Fibroblast of villous mesenchyme (primary cell): ENCODE measurements at places on chromosomes 16 and 17.

- no peak for DNase-seq
These were observed 32.6 kb upstream of the RPL38 start for GRCh38 chr17:74170924-74171323.

DNA sequence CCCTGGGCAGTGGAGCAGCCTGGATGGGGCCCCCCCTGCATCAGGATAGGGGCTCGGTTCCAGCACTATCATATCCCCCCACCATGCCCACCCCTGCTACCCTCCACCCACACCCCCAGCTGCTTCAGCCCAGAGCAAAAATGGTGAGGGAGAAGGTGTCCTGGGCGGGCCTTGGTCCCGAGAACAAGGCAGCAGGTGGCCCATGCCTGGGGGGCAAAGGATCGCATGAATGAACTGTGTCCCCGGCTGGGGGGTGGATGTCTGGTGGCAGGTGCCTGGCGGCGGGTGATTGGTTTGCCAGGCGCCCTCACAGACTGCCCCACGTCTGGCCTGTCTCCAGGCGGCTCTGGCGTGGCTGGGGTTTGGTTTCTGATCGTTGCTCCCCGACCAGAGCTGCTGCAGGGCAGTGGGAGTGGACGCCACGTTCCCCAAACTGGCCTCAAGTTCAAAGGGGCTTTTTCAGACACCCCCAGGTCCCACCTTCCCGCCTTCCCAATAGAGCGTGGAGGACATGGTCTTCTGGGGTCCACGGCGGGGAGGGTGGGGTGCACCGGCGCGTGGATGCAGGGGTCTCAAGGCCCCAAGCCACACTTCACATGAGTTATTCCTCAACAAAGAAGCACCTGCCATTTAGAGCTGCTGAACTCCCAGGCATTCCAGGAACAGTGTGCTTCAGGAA, 12.6 kb downstream of the UTS2R start:
- no peak for DNase-seq

DNA sequence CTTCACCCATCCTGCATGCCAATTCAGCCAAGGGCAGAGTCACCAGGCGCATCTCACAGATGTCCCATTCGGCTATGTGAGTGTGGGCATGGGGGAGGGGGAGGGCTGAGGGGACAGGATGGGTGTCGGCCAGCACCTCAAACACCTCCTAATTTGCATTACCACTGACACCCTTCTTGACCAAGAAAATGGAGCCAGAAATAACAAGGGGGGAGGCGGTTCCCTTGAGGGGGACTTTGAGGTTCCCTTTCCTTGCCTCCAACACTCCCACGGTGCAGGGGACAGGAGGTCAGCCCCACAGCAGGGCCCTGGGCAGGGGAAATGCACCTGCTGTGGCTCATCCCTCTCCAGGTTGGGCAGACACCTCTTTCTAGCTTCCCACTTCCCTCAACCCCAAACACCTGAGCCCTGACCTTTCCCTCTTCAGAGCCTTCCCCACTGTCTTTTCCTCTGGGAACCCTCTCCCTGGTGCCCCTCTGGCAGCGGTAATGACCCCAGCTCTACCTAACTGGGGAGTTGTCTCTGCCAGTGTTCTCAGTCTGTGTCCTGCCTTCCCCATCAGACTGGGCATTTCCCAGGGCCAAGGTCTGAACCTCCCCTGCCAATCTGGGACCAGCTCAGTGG, 18.2 kb upstream of the TBX21 start:
- no peak for DNase-seq

DNA sequence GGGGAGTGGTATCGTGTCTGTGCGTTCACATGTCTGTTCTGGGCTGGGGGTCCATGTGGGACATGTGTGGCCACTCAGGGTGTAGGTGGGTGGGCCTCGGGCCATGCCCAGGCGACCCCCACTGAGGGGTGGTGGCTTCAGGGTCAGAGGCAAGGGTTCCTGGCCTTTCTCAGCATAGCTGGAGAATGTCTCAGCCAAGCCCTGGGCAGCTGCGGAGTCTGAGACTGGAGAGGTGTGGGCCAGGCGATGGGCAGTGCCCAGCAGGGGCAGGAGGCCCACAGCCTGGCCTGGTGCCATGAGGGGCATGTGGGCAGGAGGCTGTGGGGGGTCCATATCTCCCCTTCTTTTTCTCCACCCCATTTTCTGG, 1.2 kb downstream of the FSCN2 start:
- no peak for DNase-seq

GRCh38 chr16:78684655-78685375, 585.4 kb downstream of the WWOX start:
- DNase-seq, result peak; percentile 71

GRCh38 chr16:68644296-68644695, 814 bp upstream of the CDH3 start:
- DNase-seq, result no peak

GRCh38 chr17:70110443-70110880, 35.4 kb downstream of the KCNJ16 start:
- peak; percentile 3 for DNase-seq

DNA sequence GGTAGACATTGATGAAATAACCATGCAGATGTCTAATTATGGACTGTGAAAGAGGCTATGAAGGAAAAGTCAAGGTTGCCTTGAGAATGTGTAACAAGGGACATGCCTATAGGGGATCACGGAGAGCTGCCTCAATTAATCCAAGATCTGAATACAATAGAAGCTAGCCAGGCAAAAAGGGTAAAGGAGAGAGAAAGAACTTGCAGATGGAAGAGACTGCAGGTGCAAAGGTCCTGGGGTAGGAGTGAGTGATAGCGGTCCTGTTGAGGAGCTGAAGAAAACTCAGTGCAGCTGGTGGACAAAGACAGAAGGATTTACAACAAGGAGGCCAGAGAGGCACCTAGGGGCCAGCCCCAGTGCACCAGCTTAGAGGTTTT, 15.9 kb upstream of the TNS4 start:
- no peak for DNase-seq

- no peak for DNase-seq
These were observed 40.5 kb downstream of the ATP2C2 start for GRCh38 chr16:84408856-84409255.

DNA sequence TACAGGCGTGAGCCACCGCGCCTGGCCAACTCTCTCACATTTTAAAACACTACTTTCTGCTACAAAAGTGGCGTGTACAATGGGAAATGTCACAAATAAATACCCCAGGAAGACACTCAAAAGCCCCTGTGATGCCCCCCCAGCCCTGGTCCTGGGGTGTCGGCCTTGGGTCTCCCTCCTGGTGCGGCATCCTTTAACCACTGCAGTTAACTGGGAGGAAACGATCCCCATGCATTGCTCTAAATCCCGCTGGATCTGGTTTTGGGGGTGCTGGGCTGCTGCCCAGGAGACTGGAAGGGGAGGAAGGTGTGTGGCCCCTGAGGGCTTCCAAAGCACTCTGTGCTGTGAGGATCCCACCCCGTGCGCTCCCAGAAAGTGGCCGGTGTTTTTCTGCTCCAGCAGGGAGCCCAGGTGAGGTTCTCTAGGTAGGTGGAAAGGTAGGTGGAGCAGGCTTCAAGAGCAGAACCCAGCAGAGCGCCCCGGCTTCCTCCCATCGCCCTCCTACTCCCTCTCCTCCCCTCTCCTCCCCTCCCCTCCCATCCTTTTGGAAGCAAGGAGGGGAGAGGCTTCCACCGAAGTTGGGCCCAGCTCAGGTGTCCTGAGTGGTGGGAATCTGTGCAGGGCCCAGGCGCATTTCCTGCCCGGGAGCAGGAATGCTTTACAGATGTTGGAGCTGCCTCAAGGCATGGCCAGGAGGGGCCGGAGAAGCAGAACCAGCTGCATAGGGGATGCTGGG, 363.3 kb downstream of the SEC14L1 start:
- DNase-seq, result no peak

GRCh38 chr17:44451016-44451627, 52.1 kb downstream of the GPATCH8 start:
- DNase-seq, result no peak

- no peak for DNase-seq
These were observed 43.4 kb upstream of the ZC3H18 start for GRCh38 chr16:88526906-88527185.

DNA sequence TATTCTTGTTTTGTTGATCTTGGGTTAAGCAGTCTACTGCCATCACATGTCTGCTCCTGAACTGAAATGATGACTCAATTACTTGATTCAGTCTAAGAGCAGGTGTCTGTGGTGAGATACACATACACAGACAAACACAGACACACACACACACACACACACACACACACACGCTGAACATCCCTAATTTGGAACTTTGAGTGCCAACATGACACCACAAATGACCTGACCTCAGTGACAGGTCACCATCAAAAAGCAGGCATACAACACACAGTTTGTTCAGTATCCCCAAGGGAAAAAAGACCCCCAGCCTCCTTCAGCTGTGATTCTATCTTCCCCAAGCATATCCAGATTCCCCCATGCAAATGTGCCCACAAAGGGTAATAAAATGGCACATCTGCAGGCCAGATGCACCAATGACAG, 130.1 kb upstream of the TMEM97 start:
- DNase-seq, result peak; percentile 28

GRCh38 chr16:11283820-11284248, 2.7 kb upstream of the PRM1 start:
- peak; percentile 76 for DNase-seq

DNA sequence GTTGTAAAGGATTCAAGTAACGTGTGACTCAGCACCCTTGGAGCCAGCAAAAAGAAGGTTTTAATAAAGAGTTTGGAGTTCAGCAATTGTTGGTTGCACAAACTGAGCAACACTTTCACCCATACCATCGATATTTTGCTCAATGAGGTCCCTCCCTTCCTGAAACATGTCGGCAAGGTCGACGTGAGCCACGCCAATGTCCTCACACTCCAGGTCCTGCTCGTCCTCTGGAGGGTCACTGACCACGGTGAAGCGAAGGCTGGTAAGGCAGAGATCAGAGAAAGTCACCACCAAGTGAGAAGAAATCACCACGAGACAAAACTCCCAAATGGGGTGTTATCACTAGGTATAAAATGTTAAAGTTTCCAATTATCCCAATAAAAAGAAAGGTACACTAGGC, 98.3 kb downstream of the RPGRIP1L start:
- DNase-seq, result no peak

GRCh38 chr16:26717826-26718225, 348.9 kb upstream of the C16orf82 start:
- DNase-seq, result no peak

- peak; percentile 70 for DNase-seq
These were observed 24.8 kb downstream of the KLHDC4 start for GRCh38 chr16:87740909-87741424.

GRCh38 chr17:71966055-71966454, 154.8 kb upstream of the SOX9 start:
- no peak for DNase-seq

GRCh38 chr16:46932802-46933201, 40.7 kb downstream of the DNAJA2 start:
- DNase-seq, result no peak

GRCh38 chr17:45914047-45914717, 19.8 kb downstream of the MAPT start:
- DNase-seq, result peak; percentile 59

DNA sequence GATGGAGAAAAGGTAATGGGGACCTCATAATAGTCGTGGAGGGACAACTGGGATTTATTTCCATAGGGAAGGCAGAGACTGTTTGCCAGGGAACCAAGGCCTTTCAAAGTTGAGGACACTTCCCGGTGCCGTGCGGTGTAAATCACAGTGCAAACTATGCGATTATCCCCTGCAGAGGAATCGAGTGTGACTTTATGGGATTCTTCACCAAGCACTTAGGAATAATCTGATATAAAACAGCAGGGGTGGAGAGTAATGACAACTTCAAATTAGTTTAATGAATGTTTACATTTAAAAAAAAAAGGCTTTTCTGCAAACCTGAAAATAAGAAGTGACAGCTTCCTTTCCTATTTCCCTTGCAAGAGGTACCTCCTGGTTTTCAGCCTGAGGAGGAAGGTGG, 538.2 kb downstream of the MAF start:
- no peak for DNase-seq
